ENCODE measurements at places on chromosomes 11 and 22.

DNA sequence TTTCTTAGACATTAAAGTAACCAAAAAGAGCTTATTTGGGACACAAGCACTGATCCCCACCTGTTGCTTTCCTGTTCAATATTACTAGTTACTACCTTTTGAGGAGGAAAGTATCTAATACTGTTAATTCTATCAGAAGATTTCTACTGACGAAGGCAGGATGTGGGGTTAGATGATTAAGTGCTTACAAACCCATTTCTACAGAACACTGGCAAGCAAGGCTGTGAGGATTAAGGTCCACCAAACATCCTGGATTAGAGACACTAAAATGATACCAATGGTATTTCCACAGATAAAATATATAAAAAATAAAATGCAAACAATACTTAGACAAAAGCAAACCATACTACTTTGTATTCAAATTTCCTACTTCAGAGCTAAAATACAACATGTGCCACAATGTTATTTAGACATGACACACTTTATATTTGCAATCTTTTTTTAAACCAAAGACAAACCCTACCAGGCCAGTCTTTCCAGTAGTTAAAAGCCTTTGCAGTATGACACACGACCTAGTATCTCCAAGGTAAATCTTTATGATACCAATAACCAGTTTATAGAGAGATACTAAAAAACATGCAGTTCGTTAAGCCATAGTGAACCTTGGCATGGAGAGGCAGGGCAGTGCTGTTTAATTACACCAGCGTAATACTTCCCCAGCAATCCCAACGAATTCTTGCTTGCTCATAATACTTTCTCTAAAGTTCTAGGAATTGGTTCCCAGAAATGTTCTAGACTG, 71.2 kb upstream of the TP53AIP1 start:
- DNase-seq = no peak

- DNase-seq = no peak
These were observed 90.3 kb upstream of the BARX2 start for GRCh38 chr11:129285402-129285786.

DNA sequence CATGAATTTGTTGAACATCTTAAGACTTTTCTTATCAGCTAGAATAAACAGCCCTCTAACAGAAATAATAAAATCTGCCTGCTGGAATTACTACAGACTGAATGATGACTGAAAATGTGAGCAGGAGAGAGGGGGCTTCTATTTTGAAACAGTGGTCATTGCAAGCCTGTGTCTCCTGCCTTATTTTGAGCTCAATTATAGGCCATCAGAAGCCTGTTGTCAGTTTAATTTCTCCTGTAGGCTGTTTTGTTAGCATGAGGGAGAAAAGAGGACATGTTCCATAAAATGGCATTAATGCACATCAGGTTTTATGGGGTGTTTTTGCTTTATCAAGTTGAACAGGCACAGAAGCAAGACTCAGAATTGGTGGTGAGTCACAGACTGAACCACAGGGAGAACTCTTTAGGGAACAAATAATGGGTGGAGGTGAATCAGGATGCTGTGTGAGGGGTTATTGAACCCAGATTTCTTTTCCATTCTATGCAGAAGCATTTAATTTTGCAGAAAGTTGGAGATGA, 129.1 kb downstream of the PARVA start:
- no peak for DNase-seq

DNA sequence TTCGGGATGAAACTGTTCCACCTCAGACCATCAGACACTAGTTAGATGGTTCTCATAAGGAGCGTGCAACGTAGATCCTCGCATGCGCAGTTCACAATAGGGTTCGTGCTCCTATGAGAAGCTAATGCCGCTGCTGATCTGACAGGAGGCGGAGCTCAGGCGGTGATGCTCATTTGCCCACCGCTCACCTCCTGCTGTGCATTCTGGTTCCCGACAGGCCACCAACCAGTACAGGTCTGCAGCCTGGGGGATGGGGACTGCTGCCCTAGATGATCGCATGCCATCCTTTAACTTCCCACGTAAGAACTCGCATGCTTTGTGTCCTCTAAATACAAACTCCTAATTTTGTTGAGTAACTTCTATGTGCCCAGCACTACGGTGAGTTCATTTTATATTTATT, 62.6 kb downstream of the EFCAB6 start:
- DNase-seq = no peak

- no peak for DNase-seq
These were observed 1344.3 kb downstream of the TBC1D22A start for GRCh38 chr22:48106715-48107259.

DNA sequence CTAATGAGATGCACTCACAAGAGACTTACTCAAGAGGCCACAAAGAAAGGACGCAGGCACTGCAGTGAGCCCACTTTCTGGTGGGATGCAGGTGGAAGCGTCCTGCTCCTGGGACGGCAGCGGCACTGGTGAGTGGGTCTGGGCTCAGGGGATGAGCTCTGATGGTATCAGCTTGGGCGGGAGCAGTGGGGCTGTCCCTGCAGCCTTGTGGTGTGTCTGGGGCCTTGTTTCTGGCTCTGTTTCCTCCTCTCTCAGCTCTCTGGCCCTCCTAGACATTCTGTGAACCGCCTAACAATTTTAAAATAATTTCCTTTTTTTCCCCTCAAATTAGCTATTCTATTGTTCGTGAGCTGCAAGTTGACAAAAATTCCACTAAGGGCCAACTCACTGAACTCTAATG, 8.8 kb upstream of the ST14 start:
- no peak for DNase-seq

GRCh38 chr11:6201481-6201880, 2.5 kb downstream of the OR52W1 start:
- DNase-seq = no peak

DNA sequence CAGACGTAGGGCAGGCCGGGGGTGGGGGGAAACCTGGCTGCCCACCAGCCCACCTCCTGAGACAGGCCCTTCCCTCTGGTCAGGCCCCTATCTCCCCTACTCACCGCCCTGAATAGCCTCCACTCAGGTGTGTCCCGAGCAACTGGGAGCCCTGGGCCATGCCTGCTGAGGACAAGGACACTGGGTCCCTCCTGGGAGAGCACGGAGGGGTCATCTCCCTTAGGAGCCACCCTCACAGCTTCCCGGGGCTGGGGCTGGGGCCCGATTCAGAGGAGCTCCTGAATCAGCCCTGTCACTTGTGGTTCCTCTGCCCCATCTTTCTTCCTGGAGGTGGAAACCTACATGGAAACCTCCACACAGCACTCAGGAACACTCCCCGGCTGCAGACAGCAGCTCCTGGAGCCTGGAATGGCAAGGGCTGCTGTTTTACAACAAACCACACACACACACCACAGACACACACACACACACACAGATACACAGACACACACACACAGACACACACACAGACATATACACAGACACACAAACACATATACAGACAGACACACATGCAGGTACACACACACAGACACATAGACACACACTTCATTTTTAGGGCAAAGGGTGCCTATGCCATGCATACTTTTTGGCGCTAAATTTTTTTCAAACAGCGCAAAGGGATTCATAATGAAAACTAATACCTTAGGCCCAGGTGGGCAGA, 9.6 kb upstream of the EMID1 start:
- no peak for DNase-seq

DNA sequence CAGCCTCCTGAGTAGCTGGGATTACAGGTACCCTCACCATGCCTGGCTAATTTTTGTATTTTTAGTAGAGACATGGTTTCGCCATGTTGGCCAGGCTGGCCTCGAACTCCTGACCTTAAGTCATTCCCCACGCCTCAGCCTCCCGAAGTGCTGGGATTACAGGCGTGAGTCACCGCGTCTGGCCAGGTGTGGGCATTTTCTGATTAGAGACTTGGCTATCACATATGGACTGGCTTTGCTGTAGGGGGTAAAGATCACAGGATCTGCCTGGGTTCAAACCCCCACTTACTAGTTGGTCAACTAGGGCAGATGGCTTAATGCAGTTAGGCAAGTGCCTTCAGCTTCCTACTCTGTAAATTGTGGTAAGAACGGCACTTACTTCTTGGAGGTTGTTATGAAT, 6.5 kb downstream of the CD248 start:
- DNase-seq = no peak

- DNase-seq = no peak
These were observed 644.2 kb downstream of the FAM181B start for GRCh38 chr11:82089426-82089825.

DNA sequence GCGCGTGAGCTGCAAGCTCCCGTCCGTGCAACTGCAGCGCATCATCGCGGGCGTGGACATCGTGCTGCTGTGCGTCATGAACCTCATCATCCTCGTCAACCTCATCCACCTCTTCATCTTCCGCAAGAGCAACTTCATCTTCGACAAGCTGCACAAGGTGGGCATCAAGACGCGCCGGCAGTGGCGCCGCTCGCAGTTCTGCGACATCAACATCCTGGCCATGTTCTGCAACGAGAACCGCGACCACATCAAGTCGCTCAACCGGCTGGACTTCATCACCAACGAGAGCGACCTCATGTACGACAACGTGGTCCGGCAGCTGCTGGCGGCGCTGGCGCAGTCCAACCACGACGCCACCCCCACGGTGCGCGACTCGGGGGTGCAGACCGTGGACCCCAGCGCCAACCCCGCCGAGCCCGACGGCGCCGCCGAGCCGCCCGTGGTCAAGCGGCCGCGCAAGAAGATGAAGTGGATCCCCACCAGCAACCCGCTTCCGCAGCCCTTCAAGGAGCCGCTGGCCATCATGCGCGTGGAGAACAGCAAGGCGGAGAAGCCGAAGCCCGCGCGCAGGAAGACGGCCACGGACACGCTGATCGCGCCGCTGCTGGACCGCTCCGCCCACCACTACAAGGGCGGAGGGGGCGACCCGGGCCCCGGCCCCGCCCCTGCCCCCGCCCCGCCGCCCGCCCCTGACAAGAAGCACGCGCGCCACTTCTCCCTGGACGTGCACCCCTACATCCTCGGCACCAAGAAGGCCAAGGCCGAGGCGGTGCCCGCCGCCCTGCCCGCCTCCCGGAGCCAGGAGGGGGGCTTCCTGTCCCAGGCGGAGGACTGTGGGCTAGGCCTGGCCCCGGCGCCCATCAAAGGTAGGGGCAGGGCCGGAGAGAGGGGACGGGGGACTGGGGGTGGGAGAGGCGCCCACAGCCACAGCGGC, 7.3 kb downstream of the PANX2 start:
- no peak for DNase-seq

DNA sequence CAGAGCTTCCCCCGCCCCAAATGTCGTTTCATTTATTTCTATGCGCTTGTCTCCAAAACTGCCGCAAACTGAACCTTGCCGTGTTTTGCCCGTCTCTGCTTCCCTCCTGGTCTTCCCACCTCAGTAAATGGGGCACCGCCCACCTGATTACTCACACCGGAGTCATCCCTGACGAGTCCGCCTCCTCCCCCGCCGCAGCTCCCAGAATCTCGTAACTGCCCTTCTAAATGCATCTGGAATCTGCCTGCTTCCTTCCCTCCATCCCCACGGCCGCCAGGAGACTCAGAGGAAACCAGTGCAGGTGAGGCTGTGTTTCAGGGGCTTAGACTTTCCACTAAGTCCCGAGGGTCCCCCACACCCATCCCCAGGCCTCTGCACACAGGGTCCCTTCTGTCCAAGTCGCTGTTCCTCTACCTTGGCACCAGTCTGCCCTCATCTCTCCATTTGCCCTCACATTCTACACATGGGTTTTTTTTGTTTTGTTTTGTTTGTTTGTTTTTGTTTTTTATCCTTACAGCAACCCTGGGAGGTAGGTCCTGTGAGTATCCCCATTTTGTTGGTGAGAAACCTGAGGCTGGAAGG, 62.6 kb upstream of the PHF21B start:
- DNase-seq = no peak

GRCh38 chr22:26535603-26535908, 23.3 kb upstream of the TFIP11 start:
- no peak for DNase-seq

DNA sequence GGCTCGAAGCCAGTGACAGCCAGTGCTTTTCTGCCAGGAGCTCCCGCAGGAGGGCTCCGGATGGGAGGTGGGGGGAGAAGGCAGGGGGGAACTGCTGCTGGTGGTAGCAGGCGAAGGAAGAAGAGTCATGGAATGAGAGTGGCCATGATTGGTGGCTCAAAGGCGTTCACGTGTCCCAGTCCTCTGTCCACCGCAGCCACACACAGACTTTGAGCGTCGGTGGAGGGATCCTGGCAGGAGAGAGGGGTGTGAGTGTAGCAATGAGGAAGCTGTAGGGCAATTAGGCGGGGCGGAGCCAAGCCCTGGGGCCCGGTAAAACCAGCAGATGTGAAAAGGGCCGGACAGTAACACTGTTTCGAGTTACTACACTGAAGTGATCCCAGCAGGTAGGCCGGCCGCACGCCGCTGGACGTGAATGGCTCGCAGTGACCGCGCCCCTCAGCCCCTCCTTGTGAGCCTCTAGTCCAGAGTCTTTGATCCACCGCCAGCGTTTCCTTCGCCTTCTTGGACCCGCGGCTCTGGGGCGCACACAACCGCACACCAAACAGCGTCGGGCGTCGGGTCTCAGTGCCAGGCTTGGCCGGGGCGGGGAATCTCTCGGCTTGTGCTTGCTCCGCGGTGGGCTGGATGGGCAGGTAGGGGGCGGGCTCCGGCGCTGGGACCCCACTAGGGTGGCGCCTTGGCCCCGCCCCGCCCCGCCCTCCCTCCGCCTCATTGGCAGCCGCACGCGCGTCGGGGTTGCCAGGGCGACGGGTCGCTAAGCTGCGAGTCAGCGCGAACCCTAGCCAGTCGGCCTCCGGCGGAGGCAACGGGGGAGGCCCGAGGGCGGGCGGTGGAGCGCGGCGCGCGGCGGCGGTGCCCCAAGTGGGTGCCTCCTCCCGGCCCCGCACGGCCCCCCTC, at the start of gene LRRC10B:
LRRC10B (plus strand) TSS at position 788 of the 900 bp plus-strand sequence. CDS start 250 bp downstream, outside the sequence.
- no peak for DNase-seq

GRCh38 chr11:44766112-44766971, 39.6 kb downstream of the TSPAN18 start:
- no peak for DNase-seq

DNA sequence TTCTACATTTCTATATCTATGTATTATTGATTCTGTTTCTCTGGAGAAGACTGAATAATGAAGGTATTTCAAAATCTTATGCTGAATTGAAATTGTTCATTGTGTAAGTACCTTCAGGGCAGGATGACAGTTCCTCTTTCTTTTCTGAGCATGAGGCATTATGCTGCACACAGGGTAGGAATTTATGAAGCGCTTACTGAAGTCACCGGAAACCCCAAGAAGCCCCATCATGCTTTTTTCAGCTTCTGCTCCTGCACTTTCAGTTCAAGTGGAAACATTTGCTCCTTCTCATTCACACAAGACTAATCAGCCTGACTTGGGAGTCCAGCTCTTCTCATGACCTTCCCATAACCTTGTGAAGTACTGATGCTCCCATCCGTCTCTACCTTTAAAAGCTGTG, 314.7 kb upstream of the SORL1-AS1 start:
- no peak for DNase-seq

DNA sequence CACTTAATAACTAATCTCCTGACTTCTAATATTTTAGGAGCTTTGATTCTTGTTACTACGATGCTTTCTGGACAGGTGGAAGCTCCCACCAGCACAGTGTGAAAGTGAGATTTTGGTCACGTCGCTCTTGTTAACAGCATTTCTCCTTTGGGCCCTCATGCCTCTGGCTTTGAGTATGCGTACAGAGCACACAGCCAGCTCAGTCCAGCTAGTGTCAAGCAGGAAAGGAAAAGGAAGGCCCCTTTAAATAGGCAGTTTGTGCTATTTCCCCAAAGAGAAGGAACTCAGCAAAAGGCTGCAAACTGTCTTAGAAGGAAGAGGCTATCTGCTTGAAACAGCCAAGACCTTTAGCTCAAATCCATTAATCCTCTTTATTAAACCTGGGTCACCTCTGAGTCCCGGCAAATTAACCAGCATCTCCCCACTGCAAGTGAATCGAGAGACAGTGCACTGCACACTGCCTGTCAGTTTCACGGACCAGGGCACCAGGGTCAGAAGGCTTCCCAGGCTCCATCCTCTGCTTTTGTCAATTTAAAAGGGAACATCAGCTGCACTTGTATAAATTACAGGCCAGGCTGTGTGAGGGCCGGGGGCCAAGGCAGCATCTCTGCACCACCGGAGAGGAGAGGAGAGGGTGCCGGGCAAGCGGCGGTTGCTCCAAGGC, 34.7 kb downstream of the OPCML start:
- DNase-seq = no peak
